ENCODE measurements at places on chromosomes 12 and 14.

DNA sequence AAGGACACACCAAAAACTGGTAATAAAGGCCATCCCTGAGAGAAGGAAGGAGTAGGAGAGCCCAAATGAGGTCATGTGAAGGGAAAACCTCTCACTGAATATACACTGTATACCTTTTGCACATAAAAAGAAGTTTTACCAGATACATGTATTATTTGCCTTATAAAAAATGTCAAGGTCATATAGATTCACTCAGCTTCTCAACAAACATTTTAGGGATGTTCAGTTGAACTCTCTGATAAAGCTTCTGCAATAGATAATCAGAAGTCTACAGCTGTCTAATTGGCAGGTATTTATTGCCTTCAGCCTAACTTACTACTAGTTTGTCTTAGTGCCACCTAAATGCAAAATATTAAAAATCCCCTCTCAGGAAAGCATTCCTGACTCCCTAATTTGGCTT lies 8.7 kb downstream of the SLC11A2 start:
- DNase-seq = no peak

- no peak for DNase-seq
Observed at GRCh38 chr12:117188961-117189724, 1.1 kb downstream of the FBXO21 start.

DNA sequence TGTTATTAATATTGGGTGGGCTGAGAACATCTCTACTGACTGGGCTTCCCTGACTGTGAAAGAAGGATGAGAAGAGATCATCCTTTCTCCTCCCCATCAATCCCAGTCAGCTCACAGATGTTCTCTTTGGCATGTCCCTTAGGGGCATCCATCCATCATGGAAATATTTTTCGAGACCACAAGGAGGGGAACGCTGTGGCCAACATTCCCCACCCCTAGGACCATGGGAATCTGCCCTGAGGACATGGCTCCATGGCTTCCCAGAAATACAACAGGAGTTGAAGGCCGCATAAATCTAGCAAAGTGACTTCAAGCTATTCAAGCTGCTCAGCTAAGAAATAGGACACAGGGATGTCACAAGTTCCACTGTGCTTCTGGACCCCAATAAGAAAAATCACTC lies 456.8 kb downstream of the MED13L start:
- DNase-seq = no peak

DNA sequence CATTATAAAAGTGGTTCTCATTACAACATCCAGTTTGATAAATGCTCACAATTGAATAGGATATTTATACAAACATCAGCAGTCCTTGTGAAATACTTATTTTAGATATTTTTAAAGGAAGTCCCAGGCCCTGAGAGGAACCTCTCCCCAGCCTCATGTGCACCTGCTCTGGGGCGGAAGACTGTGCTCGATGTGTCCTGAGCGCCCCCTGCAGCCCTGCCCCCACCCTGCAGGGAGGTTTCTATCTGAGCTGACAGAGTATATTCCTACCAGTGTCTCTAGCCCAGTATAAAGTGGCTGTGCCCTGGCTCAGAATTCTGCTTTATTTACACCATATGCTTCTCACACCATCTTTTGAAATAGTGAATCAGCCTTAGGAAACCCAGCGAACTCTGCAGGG lies 1349.1 kb downstream of the TMEM121 start:
- DNase-seq = no peak

DNA sequence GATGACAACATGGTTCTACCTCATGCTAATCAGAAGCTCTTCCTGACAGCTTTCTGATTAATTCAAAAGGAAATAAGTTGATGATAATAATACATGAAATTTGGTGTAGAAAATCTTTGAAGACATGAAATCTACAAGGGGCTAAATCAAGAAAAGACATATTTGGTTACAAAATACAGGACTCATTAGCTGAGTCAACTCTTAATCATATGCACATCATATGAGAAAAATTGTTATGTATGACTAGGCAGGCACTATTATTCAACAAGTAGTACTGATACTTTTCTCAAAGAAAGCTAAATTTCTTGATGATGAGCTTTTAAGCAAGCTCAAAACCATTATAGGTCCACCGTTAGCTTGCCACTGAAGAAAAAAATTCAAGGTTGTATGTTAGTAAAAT lies 7.1 kb downstream of the ABCC9 start:
- DNase-seq = no peak

GRCh38 chr14:34981743-34982420 lies 910 bp upstream of the SRP54 start:
- DNase-seq = no peak

GRCh38 chr14:75283833-75284563 lies 5.4 kb downstream of the FOS start:
- DNase-seq = no peak

GRCh38 chr12:5806371-5807089 lies 138.5 kb downstream of the ANO2 start:
- DNase-seq = no peak

DNA sequence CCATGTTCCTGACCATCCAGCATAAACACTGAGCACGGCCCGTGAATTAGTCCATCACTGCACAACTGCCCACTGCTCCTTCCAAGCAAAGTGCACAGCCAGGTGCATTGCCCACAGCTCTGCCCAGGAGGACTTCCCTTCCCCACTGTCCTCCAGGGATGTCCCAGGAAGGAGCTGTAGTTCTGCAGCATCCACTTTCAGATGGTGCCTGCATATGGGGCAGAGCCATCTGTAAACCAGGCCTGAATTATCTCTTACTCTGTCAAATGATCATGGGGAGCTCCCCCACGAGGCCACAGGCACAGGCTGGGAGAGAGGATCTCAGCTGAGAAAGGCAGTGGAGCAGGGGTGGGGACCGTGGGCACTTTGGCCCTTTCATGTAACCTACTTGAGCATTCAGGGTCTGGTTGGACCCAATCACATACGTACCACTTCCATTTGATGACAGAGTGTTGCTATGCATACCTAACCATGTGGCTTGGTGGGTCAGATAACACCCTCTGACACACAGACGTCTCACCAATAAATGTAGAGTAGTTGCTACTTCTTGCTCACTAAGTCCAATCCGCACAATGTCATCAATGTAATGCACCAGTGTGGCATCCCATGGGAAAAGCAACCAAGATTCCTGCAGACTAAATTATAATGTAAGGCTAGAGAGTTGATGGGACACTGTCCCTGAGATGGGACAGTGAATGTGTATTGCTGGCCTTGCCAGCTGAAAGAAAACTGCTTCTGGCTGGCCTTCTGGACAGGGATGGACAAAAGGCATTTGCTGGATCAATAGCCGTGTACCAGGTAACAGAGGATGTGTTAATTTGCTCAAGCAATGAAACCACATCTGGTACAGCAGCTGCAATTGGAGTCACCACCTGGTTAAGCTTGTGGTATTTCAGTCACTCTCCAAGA lies 113.8 kb upstream of the C14orf180 start:
- DNase-seq = no peak

DNA sequence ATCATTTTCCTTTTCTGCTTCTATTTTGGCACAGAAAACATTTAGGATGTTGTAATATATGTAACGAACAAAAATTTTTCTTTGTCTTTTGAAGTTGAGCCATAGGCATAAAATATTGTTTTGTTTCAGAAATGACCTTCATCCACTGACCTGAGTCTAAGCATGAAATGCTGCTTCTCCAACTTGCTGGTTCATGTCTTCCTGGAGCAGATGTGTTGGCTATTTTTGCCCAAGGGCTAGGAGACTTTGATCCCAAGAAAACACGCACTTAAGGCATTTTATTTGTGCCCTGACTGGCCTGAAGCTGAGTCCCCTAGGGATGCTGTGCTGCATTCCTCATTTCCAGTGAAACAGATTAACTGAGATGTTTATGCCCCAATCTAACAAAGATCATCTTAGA lies 27.2 kb upstream of the ALG10B start:
- DNase-seq = no peak

GRCh38 chr12:94535510-94535921 lies 75.8 kb upstream of the CEP83 start:
- no peak for DNase-seq

DNA sequence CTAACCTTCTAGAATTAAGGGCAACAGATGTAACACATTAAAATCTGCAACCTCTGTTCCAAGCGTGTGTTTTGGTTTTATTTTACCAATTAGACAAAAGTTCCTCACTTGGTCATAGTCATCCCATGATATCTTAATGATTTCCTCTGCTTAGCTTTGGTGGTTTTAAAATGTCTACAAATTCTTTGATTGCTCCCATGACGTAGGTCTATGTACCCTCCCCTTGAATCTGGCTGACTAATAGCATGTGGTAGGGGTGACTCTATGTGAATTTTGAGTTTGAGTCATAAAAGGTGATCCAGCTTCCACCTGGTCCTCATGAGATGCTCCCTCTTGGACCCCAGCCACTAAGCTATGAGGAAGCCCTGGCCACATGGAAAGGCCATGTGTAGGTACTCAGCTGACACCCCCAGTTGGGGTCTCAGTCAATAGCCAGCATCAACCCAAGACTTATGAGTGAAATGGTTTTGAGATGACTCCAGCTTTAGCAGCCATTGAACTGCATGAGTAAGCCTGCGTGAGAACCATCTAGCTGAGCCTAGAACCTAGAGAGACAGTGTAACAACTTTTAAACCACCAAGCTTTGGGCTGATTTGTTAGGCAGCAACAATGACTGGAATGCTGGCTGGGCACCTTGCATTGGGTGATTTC lies 247.1 kb downstream of the MSRB3 start:
- DNase-seq = no peak

All from HT-29 (cell line).